Activated CD4-positive, CD25-positive, alpha-beta regulatory T cell (primary cell): ENCODE measurements at places on chromosomes 5 and 9.

- no peak for DNase-seq
These were observed 163.9 kb downstream of the PIK3R1 start for GRCh38 chr5:68379275-68380036.

DNA sequence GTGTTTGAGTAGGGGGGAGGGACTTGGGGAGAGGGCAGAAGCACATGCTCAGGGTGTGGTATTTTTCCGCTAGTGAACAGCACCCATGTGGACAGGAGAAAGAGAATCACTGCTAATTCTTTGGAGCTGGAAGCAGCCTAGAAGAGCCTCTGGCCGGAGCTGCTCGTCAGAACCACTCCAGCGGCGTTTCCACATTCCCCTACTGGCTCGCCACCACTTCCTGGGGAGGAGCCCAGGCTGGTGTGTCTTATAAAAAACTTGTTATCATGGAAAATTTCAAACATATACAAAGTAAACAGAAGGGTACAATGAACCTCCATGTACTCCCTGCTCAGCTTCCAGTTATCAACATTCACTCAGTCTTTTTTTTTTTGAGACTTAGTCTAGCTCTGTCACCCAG is 26.7 kb downstream of the LHX2 start:
- no peak for DNase-seq

DNA sequence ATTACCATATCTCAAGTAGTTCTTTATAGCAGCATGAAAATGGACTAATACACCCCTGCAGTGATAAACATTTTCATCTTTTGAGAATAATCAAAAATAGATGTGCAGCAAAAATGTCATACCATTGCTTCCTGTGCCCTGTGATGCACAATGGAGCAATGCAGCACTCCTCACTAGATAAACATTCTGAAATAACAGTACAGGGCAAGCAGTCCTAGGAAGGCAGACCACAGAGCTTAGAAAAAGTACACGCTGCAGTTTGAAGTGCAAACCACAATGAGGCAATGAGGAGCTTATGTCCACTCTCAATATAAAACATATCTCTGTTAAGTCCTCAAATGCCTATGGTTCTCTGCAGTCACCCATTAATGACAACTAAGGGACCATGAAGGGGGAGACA is 367.6 kb downstream of the PDE4D start:
- no peak for DNase-seq

DNA sequence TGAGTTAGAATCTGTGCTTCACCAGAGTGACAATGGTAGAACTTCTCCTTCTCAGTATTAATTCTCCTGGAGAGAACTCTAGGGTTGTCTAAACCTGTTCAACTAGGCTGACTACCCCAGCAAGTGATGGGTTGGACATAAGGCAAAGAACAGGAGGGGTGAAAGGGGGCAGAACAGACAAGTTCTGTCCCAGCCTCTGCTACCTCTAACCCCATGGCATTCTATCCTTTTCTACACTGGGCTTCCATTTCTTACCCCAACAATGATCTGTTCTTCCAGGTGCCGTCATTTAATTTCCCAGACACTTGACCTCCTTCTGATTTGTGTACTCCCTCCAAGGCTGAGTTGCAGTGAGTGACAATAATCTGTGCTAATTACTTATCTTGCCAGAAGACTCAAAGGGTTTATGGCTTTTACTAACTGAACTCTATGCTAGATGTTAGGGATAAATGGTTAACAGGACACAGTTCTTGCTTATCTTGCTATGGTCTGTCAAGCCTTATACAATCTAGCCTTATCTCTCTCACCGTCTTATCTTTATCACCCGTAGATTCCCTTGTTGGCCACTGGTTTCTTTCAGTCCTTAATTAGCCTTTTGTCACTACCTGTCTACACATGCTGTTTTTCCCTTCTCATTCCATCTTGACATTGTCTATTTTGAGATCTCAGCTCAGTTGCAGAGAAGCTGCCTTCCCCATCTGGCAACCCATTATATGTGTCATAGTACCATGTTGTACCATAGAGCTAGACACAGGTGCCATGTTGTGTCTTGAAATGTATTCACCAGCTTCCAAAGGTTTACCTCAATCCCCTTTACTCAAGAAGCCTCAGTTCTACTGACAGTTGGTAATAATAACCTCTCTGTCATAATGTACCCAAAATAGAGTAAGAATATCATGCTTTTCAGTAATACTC is 10.0 kb upstream of the MATR3 start:
- DNase-seq = no peak

- no peak for DNase-seq
These were observed 161.7 kb upstream of the LHFPL2 start for GRCh38 chr5:78810098-78810920.

- no peak for DNase-seq
These were observed 145.7 kb upstream of the TRIM32 start for GRCh38 chr9:116541402-116541801.

DNA sequence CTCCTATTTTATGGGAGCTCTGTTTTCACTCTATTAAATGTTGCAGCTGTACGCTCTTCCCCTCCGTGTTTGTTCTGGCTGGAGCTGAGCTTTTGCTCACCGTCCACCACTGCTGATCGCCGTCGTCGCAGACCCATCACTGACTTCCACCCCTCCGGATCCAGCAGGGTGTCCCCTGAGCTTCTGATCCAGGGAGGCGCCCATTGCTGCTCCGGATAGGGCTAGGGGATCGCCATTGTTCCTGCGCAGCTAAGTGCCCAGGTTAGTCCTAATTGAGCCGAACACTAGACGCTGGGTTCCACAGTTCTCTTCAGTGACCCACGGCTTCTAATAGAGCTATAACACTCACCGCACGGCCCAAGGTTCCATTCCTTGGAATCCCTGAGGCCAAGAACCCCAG is 96.2 kb upstream of the PRDM9 start:
- DNase-seq = no peak

DNA sequence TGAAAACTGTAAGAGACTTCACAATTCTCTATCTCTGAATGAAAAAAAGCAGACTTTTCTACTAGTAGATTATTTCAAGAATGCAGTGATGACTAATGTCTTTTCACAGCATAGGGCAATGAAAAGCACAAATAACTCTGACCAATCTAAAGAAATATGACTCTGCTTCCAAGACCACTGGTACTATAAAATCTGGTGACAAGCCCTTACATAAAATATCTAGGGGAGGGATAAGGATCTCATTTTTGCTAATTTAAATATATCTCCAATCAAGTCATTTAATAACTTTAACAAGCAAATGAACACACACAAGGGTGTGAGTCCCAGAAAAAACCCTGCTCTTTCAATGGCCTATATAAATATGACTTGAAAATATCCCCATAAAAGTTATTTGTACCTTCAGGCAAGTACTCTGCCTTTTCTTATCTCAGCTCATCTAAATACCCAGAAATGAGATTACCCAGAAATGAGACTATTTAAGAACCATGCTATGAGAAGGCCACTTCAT is 105.2 kb downstream of the GNAQ start:
- no peak for DNase-seq

DNA sequence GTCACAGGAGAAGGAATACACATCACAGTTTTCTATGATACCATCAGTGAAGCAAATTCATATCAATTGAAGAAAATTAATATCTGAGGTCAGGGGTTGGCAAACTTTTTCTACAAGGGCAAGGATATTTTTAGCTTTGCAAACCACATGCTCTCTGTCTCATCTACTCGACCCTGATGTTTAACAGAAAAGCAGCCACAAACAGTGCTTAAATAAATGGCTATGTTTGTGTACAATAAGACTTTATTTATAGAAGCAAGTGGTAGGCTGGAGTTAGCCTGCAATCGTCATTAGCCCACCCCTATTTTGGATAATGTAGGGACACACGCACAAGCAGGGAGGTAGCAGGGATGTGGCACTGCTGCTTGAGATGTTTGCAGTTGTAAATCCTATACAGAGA is 251.4 kb downstream of the CETN3 start:
- no peak for DNase-seq

- no peak for DNase-seq
These were observed 148.4 kb downstream of the NFIB start for GRCh38 chr9:14165376-14166035.

GRCh38 chr5:45491368-45491767 is 204.8 kb downstream of the HCN1 start:
- no peak for DNase-seq

DNA sequence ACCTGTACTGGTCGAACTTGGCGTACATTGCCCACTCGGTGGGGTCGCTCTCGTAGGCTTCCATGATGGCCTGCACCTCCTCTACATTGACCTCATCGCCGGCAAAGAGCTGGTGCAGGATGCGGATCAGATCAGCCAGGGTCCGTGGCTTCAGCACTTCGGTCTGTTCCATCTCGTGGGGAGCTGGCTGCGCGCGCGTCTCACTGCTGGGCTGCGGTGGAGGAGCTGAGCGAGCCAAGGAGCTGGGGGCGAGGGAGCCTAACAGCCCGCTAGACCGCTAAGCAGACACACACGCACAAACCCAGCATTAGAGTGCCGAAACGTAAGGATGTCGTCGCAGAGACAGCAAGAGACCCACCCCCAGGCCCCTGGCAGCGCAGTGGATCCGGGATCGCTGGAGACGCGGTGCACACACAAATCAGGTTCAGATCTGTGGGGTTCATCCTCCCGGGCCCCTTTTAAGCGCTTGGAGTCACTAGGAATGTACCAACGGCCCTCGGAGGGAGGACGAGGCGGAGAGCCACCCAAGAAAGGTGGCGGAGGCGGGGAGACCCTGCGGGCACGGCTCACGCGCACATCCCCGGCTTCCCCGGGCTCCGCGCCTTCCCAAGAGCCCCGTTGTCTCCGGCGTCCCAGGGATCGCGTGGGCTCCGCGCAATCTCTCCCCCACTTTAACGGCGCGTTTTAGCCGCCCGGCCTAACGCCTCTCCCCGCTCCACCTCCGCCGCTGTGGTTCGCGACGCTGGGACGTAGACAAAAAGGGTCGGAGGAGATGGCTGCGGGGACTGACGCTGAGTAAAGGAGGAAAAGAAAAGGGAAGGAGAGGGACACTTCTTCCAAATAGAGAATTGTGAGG is at the start of gene CDO1:
Gene CDO1 (minus strand): TSS at position 434 of the 856 bp plus-strand sequence. CDS start 262 bp downstream, at position 172.
- no peak for DNase-seq

- DNase-seq = no peak
These were observed 12.5 kb upstream of the GADD45G start for GRCh38 chr9:89592213-89592815.

DNA sequence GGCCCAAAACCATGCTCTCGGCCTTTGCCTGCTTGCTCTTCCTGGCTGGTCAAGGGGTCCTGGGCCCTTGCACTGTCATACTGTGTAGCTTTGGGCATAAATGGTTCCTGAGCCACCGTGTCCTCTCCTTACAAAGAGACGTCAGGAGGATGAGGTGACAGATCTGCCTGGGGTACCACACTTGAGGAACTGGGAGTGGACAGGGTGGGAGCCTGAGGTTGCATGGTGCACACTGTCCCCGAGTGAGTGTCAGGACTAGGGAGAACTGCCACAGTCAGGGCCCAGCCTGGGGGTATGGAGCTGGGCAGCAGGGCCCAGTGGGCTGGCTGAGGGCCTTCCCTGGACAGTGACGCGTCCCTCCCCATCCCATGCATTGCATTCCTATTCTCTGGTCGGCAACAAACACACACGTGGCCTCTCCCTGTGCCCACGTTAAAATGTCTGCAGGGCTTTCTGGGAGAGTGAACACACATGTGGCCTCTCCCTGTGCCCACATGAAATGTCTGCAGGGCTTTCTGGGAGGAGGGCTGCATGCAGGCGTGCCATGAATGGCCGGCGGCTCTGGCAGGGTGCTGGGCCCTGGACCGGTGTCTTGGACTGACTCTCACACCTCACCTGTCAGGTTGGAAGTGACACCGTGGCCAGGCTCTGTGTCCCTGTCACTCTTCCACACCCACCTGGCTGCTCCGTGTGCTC is 122.1 kb upstream of the COL5A1 start:
- no peak for DNase-seq

GRCh38 chr9:107927276-107927675 is 437.7 kb upstream of the KLF4 start:
- DNase-seq = no peak

GRCh38 chr5:10233505-10233904 is 16.2 kb downstream of the ATPSCKMT start:
- no peak for DNase-seq

DNA sequence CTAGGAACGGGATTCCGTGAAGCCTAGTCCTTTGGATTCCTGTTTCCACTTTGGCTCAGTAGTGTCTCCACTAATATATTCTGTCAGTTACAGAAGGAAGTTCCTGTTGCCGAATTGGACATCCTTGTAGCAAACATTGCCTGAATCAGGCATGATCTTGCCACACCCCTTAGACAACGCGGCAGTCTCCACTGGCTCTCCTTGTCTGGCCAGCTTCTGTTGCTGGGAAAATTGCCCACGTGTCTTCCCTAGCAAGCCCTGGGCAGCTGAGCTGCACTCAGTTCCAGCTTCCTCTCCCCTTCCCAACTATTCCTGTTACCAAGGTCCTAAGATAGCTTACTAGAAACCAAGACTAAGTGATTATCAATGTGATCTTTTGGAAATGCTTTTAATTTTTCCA is 316.6 kb upstream of the RIOK2 start:
- no peak for DNase-seq

DNA sequence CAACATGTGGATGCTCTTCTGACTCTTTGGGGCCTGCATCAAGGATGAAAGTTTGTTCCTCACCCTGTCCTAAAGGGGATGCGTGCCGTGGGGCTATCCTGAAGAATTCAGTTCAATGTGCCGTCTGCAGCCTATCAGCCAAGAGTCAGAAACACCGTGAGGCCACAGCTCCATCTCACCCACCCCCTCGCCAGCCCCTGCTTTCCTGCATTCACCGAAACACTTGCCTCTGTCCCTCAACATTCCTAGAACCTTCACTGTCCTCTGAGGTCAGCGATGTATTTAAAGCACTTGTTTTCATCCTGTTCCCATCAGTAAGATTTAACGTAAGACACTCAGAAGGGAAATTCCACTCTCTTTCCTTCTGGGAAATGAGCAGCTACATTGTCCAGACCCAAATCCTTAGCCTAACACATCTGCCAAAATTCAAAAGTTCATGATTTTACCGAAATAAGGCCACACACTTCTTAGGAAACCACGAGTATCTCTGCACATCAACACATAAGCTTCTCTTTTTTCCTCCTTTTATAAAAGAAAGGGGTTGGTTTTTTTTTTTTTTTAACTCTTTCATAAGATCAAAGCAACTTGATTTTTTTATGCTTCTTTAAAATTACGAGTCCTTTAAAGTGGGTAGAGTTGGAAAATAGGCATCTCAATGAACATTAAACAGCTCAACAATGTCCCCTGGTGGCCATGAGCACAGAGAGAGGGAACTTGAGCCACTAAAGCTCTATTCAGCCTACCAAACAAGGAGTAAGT is 100.7 kb downstream of the SUSD1 start:
- peak; percentile 46 for DNase-seq

GRCh38 chr5:88551724-88552345 is 283.2 kb upstream of the TMEM161B start:
- no peak for DNase-seq

GRCh38 chr5:16615741-16616535 is 859 bp downstream of the RETREG1 start:
- DNase-seq = no peak
